Hematopoietic multipotent progenitor cell treated with erythropoietin and hydrocortisone succinate and interleukin-3 and kit ligand, for 8 days (in vitro differentiated cells): ENCODE measurements at places on chromosomes 16 and 17.

DNA sequence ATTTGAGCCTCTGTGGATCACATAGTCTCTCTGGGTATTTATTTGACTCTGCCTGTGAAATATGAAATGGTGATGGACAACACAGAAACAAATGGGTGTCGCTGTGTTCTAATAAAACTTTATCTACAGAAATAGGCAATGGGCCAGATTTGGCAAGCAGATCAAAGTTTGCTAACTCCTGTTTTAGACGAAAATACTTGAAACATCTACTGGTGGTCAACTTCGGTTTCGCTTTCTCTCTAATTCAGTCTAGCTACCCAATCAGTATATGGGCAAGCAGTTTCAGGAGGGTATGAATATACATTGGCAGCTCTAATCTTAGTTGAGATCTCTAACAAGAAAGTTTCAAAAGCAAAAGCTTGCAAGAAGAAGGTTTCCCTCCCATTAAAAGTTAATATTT lies 60.1 kb upstream of the DYNLRB2 start:
- no peak for DNase-seq

DNA sequence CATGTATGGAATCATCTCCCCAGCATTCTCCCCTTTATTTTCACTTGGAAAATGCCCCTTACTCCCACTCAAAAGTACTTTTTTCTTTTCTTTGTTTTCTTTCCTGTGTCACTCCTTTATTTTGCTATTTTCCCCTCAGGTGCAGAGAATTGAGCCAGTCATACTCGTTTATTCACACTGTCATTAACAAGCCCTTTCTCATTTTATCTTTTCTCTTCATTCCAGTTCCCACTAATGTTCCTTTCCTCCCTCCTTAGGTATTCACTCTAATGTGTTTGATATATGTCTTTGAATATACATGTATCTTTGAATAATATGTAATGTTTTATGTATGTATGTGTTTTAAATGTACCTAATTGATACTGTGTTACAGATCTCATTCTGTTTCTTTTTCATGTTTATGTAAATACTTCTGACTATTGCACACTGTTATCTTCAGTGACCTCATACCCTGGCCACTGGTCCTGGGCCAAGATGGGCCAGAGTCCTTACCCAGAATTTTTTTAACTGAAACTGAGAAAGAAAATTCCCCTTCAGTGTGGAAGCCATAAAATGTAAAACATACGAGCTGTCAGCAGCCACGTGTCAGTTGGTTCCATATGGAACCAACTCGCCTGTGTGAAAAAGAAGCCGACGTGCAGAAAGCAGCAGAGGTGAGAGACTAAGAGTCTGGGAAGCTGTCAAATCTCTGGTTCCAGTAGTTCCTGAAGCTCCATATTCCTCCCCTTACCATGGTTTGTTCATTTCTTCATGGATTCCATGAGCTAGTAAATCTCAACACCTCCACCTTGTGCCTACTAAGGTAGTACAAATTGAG lies 5.8 kb downstream of the SRR start:
- DNase-seq: no peak

- no peak for DNase-seq
Measured at GRCh38 chr17:1032391-1032790, 35.5 kb downstream of the TIMM22 start.

DNA sequence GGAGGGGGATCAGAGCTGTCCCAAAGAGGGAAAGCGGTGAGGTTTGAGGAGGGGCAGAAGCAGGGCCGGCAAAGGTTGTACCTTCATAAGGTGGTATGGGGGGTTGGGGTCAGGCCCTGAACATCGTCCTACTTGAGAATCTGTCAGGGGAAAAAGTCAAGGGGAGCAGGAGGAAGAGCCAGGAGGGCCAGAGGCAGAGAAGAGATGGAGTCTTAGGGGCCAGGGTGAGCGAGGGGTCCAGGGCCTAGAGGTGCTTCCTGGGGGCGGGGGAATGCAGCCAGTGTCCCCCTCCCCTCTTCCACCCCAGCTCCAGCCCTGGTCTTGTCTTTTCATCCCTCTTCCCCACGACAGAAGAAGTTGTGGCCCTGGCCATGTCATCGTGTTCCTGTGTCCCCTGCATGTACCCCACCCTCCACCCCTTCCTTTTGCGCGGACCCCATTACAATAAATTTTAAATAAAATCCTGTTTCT lies 1.3 kb upstream of the PRRT2 start:
- DNase-seq: no peak

- DNase-seq: no peak
Measured at GRCh38 chr16:8713635-8714172, 39.3 kb downstream of the ABAT start.
